Natural killer cell treated with Interleukin-12 subunit alpha and Interleukin-12 subunit beta and Interleukin-15 and Interleukin-18, amount 100 ng/mL, for 72 hours (primary cell): ENCODE measurements at places on chromosomes 7 and 10. TPM values are rescaled to one million over a fixed set of nuclear protein-coding genes. Genes with fewer than 3 reads are reported as not detected.

DNA sequence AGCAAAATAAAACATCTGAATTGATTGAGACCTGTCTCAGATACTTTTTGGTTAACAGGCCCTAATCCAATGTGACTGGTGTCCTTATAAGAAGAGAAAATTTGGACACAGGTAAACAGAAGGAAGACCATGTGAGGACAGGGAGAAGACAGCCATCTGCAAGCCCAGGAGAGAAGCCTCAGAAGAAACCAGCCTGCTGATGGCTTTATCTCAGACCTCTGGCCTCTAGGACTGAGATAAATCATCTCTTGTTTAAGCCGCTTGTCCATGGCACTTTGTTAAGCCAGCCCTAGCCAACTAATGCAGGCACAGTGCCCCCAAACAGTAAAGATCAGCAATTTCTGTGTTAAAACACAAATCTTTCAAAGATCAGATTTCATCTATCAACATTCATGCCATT, 41.8 kb upstream of the FIGNL1 start:
- DNase-seq = no peak

DNA sequence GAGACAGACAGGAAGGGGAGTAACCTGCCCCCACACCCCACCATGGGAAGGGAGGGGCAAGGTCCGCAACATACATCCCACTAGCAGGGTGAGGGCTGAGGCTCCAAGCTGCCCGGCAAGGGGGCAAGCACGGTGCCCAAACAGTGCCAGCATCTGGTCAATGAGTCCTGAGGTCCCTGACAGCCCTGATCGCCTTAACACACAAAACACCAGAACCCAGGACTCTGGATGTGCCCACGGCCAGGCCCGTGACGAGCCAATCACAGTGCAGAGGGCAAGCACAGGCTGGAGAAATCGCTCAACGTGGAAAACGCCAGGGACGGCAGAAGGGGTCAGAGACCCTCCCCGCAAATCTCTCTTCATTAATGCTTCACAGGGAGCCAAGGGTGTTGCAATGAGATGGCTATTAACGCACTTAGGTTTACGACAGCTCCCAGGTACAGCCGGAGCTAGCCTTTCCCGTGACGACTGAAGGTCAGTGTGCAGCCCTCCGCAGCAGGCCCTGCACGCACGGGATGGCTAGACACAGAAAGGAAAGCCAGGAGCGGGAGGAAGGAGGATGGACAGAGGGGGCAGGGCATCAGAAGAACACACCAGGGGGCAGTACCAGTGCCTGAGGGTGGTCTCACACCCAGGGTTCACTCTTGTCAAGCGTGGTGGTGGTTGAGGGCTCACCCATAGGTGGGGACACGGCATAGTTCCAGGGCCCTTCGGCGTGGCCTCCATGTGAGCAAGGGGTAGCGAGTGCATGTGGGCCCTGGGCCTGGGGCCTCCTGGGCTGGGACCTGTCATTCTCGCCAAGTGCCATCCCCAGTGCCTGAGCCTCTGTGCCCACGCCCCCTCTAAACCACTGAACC, 220.5 kb downstream of the MAD1L1 start:
- DNase-seq = peak; percentile 57

GRCh38 chr7:104664648-104665047, 336.2 kb downstream of the LHFPL3 start:
- no peak for DNase-seq

DNA sequence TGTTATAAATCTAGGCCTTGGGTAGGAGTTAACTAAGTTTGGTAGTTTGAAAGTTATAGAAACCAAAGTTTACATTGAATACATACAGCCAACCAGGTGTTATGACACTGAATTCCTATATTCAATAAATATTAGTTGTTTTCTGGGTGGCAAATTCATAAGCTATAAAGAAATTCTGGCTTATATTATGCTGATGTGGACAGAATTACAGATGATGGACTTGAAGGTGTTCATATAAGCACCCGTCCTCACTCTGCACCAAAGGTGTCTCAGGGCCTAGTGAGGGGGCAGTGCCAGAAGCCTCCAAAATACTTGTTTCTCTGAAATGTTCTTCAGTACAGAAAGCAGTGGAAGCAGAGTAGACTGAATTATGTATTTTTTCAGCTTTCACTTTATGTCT, 973.0 kb downstream of the CNTNAP2 start:
- no peak for DNase-seq

- no peak for DNase-seq
Observed at GRCh38 chr10:19775296-19775695, 40.9 kb upstream of the PLXDC2 start.

DNA sequence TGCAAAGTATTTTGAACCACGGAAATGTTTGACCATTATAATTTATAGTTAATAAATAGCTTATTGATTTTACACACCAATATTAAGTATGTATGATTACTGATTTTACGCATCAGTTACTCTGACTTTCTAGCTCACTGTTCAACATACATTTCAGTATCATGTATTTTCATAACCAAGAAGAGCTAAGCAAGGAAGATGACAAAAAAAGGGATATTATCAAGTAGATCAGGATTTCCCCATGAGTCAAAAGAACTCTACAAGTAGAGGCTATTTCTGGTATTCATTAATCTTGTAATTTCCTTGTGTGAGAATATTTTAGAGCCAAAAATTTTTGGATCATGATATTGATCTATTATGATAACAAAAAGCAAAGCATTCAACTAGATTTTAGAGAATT, 131.6 kb downstream of the AGMO start:
- DNase-seq = no peak

- DNase-seq = no peak
Observed at GRCh38 chr7:37282927-37283326, 165.7 kb downstream of the ELMO1 start.

GRCh38 chr7:131145770-131146169, 181.9 kb upstream of the MKLN1 start:
- DNase-seq = no peak

- no peak for DNase-seq
Observed at GRCh38 chr7:190196-190595, 2.2 kb upstream of the FAM20C start.

- DNase-seq = no peak
Observed at GRCh38 chr10:3568983-3569382, 216.0 kb downstream of the KLF6 start.

- no peak for DNase-seq
Observed at GRCh38 chr7:21293771-21294170, 134.1 kb upstream of the SP4 start.

DNA sequence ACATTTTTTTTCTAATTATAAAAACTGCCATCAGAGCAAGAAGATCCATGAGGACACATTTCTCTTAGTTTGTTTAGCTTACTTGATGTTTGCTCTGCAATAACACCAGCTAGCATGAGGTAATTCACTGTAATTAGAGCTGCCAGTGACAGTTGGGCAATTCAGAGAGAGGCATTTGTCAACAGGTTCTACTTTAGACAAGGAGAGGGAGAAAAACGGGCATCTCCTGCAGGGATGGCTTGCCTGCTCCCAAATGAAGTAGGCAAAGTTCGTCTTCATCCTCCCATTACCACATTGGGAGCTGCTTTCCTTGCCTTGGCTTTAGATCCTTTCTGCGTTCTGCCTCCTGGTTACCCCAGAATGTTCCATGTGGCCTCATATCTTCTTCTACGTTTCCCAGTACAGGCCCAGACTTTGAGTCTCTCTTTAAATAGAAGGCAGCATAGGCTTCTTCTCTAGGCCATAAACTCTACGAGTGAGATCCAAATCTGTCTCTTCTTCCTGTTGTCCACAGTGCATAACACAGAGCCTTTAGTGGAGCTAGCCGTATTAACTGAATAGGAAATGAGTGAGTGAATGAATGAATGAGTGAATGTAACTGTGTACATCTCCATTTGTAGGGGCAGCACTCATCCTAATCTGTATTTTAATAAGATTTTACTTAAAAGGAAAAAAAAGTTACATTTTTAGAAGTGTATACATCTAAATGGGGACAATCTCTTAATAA, 21.2 kb downstream of the ASB15 start:
- no peak for DNase-seq

DNA sequence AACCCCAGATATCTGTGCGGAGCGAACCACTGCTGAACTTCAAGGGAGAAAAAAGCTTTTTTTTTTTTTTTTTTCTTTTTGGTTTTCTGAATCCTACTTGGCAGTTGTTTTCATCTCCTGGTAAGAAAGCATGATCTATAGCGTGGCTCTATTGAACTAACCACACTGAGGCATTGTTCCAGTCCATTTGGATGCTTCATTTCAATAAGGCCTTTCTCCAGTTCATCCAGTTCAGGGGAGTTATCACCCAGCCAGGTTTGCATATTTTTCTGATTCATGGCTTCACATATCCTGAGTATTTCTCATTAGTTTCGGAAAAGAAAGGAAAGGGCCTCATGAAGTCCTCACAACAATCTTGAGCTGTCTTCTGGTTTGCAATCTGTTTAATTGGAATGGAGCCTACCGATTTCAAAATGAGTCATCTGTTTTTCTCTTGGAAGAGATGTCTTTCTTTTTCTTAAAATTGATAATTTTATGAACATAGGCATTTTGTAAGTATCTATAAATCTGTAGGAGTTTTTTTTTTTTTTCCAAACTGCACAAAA, 93.1 kb upstream of the STEAP4 start:
- DNase-seq = no peak

- no peak for DNase-seq
Observed at GRCh38 chr10:36462194-36462593, 663.2 kb upstream of the ANKRD30A start.

DNA sequence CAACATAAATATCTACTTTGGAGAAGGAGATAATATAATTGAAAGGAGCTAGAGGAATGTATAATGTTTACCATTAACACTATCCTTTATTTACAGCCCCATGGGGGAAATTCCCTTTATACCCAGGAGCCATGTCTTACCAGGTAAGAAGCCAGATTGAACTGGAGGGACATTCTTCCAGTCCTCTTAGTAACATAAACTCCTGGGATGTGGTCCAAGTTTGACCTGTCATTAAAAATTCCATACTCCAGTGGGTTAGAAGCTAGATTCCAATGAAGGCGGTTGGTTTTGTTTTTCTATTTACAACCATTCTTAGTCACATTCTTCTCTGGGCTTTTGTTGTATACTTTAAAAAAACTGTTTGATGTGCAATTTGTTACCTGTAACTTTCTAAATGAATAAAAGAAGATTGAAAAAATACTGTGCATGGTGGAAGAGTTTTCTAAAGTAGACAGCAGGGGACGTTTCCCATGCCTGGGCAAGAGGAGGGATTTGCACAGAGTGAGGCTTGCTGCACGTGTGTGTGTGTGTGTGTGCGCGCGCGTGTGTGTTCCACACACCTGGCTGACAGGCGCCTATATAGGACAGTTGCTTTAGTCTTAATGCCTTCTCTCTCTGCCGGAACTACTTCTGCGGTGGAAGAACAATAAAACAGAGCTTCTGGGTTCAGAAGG, 2.0 kb downstream of the PLCE1 start:
- no peak for DNase-seq

- no peak for DNase-seq
Observed at GRCh38 chr10:126218778-126219649, 169.3 kb downstream of the ADAM12 start.

DNA sequence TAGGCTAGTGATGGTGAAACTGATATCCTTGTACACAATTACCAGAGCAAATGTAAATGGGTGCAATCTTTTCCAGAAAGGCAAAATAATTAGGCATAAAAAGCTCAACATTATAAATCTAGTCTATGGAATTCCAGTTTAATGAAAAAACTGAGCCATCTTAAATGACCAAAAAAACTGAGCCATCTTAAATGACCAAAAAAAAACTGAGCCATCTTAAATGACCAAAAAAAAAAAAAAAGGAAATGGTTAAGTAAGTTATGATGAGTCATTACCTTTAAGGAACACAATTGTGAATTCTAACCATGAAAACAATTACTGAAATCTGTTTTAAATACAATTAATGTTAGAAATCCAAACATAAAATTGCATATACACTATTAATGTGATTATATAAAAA, 25.3 kb downstream of the USP6NL start:
- DNase-seq = no peak

DNA sequence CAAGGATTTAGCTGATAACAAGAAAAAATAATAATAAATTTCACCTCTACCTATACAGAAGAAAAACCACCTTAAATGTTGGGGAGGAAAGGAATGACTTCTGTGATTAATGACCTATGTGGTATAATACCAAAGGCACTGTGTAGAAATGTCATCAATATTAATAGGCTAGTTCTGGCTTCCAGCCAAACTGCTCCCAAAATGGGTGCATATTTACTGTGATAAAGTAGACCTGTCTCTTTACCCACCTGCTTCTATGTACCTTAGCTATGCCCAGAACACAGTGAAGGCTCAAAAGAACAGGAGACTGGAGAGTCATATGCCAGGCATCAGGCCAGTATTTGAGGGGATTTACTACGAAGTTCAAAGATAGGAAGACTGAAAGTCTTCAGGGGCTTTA, 76.0 kb downstream of the ATE1 start:
- no peak for DNase-seq

GRCh38 chr7:106731646-106732444, 70.9 kb upstream of the CCDC71L start:
- DNase-seq = no peak

DNA sequence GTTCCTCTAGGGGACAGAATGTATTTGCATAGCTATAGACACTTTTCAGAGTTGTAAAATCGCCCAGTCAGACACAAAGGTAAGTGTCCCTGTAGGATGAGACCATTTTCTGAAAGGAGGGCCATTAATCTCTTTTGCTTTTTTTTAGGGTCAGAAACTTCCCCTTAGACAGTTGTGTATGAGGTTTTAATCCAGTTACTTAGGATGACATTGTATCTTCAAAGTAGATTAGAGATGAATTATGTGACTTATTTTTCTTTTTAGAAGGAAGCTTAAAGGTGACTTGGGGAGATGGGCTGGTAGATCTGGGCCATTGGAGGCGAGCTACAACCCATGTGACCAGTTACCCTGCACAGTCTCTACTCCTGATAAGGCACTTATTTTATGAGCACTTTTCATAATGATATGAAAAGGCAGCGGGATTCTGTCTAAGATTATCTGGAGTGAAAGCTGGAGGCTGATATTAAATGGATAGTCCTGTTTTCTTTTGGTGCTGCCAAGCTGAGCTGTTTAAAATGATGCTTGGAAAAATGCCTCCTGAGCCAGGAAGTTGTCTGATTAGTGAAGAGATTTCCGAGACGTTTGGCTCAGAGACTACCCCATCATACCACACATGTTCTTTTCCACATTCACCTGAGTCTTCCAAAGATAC, 264.3 kb downstream of the AUTS2 start:
- no peak for DNase-seq

FFAR4 gene
- total RNA-seq = not detected

CD36 gene
- not detected for total RNA-seq

GPC2 gene
- 2.6 TPM for total RNA-seq

AMZ1 gene
- not detected for total RNA-seq

CLCN1 gene
- 0.10 TPM for total RNA-seq

OR2F2 gene
- not detected for total RNA-seq

AKR1C8 gene
- total RNA-seq = 0.38 TPM

MSMB gene
- not detected for total RNA-seq

ITPRID1 gene
- total RNA-seq = not detected

AGR2 gene
- total RNA-seq = not detected

CXCL12 gene
- not detected for total RNA-seq

UCMA gene
- not detected for total RNA-seq

CALCR gene
- not detected for total RNA-seq

CALHM1 gene
- total RNA-seq = not detected

RNF148 gene
- total RNA-seq = not detected
